Vein endothelial cell (primary cell): ENCODE measurements at places on chromosomes 7 and 10. TPM values are rescaled to one million over a fixed set of nuclear protein-coding genes. Genes with fewer than 3 reads are reported as not detected.

Gene TRPV5
- 0.10 TPM in 1 of 2 replicates, not detected in the other for total RNA-seq

Gene ASB13
- total RNA-seq = 7.8 and 8.8 TPM in 2 replicates

Gene CYP26C1
- 1.3 and 2.5 TPM in 2 replicates for total RNA-seq

Gene PARD3
- 31.2 and 48.3 TPM in 2 replicates for total RNA-seq

Gene ORAI2
- total RNA-seq = 97.0 and 97.1 TPM in 2 replicates

Gene SLC25A13
- total RNA-seq = 31.4 and 41.1 TPM in 2 replicates

Gene ODAD2
- total RNA-seq = 0.98 and 1.7 TPM in 2 replicates

Gene RPP30
- total RNA-seq = 31.0 and 38.4 TPM in 2 replicates

Gene LIPN
- not detected in 2 replicates for total RNA-seq

Gene INHBA
- total RNA-seq = 15.4 and 21.2 TPM in 2 replicates

Gene A1CF
- not detected in 2 replicates for total RNA-seq

Gene C7orf57
- not detected in 2 replicates for total RNA-seq

Gene SEC31B
- total RNA-seq = 3.8 and 5.2 TPM in 2 replicates

Gene CDHR3
- total RNA-seq = 2.1 and 2.6 TPM in 2 replicates

Gene AKR1C1
- 3.2 and 7.8 TPM in 2 replicates for total RNA-seq

Gene ASAH2
- 0.86 and 0.98 TPM in 2 replicates for total RNA-seq

Gene BUD31
- 86.2 and 88.4 TPM in 2 replicates for total RNA-seq

Gene NANOS1
- 0.48 and 0.65 TPM in 2 replicates for total RNA-seq

Gene BZW2
- 130 and 166 TPM in 2 replicates for total RNA-seq

Gene FRMPD2
- total RNA-seq = under 0.01 TPM in 1 of 2 replicates, not detected in the other

Gene SYT15B
- 0.19 and 0.65 TPM in 2 replicates for total RNA-seq

Gene GARS1
- 191 and 216 TPM in 2 replicates for total RNA-seq

Gene CTAGE15
- total RNA-seq = not detected in 2 replicates

Gene ANKRD22
- total RNA-seq = not detected in 2 replicates

Gene PSD
- 0.33 TPM in 1 of 2 replicates, not detected in the other for total RNA-seq

Gene CDK1
- 25.5 and 45.7 TPM in 2 replicates for total RNA-seq

Gene PON1
- not detected in 2 replicates for total RNA-seq

Gene SORCS3
- total RNA-seq = under 0.01 TPM in 2 replicates

Gene EPDR1
- total RNA-seq = 1.3 and 3.2 TPM in 2 replicates

Gene HECW1
- total RNA-seq = not detected in 2 replicates

Gene TRIL
- 1.8 and 4.2 TPM in 2 replicates for total RNA-seq

Gene BTAF1
- 35.9 and 36.2 TPM in 2 replicates for total RNA-seq

Gene CXCL12
- total RNA-seq = 6.5 and 25.6 TPM in 2 replicates

Gene ICA1
- total RNA-seq = 50.3 and 52.3 TPM in 2 replicates
